ENCODE measurements at places on chromosomes 6 and 20.

DNA sequence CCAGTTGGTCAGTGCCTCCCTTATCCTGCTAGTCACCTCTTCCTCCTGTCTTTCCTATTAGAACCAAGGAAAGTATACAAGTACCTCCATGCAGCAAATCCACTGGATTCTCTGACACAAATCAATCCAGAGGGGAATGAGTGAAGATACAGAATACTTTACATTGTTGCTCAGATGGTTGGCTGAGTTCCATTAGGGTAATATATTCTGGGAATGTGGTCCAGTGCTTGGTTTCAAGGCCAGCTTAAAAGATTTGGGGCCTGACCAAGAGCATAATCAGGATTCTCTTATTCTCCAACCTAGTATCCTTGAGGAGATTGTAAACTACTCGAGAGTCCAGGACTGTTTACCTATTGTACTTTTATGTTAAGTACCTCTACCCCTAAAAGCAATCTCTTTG lies 23.0 kb downstream of the CARMIL1 start:
- no peak for DNase-seq

- DNase-seq, result no peak
Measured at GRCh38 chr6:48766349-48766748, 655.4 kb upstream of the PTCHD4 start.

DNA sequence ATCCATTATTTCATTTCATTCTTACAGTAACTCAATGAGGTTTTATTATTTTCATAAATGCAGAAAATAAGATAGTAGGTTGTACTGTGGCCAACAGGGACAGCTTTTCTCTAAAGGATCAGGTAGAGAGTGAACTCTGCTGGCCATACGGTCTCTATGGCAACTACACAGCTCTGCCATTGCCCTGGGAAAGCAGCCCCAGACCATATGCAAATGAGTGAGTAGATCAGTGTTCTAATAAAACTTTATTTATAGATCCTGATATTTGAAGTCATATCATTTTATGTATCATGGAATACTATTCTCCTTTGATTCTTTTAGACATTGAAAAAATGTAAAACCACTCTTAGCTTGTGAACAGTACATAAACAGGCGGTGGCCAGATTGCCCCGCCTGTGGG lies 192.5 kb upstream of the RREB1 start:
- DNase-seq, result no peak

DNA sequence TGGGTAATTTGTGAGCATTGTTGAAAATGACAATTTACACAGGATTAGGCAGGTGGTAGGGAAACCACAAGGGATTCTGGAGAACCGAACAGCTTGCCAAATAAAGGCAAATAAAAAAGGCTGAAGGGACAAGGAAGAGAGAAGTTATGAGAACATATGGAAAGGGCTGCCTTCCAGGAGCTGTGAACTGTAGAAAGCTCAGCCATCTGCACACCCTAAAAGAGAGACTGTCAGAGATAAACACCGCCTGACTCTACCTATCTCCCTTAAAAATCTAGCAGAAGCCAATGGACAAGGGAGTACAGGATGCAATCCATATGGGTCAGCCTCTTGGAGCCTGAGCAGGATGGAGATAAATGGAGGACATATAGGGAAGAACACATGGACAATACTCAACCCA lies 12.7 kb upstream of the SLC17A1 start:
- no peak for DNase-seq

DNA sequence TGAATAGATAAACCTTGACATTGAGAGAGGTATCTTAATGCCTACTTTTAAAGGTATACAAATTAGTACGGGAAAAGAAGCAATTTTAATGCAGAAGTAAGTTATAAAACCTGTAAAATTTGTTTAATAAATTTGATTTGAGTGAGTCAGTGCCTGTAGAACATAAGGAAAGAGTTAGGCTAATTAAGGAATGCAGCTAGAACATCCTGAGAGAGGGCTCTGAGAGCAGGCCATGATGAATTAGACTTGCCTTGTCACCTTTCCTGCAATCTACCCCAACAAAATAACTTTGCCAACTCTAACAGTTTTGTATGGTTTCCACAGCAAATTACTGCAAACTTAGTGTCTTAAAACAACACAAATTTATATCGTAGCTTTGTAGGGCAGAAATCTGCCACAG lies 700.8 kb downstream of the RFPL4B start:
- no peak for DNase-seq

Measured in NCI-H1930 (cell line).